G401 (cell line): ENCODE measurements at places on chromosomes 11 and 22.

GRCh38 chr11:60252213-60253108 lies 9.5 kb upstream of the MS4A4E start:
- DNase-seq, result no peak

DNA sequence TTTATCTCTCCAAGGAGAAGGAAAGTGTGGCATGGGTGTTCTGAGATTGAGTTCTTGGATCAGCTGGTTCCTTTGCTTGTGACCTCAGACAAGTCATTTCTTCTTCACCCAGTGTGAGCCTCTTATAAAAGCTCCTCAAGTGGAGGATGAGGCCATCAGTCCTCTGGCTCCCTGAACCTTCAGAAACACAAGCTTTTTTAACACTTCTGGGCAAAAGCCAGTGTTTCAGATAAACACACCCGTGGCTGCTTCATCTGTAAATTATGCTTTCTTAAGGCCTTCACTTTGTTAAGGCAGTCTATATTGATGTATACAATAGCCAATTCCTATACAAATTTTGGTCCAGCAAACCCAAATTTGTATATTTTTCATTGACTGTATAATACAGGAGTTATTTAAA lies 179.9 kb downstream of the DBX1 start:
- no peak for DNase-seq

DNA sequence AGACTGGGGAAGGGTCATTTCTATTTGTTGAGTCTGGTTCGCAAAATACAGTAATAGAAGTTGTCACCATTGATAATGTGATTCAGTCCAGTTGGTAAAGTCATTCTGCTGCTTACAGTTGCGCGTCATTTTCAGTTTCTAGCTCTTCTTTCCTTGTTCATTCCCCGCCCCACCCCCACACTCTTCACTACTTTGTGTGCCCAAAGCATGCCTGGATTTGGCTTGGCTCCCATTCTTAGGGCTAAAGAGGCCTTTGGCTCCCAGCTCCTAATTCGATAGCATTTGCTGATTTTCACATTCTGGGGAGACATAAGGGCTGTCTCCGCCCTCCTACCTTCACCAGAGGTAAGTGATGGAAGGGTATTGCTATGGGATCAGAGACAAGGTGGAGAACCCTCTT lies 43.0 kb downstream of the CECR2 start:
- DNase-seq, result peak; percentile 85

DNA sequence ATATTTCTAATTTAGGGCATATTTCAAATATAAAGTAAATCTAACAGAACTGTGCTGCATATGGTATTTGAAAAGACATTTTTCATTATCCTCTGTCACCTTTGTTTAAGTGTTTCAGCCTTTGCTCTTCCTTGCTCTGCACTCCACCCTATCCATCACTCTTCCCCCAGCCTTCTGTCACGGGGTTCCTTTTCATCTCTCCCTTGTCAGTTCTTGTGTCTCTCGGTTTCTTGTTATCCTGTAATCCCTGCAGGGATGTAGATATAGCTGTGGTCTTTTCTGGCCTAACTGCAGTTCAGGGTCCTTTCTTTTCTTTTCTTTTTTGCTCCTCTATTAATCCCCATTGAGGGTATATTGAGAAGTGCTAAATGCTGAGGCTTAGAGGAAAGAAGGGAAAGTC lies 261.9 kb downstream of the DCDC1 start:
- DNase-seq, result no peak

GRCh38 chr11:111490496-111490895 lies 21.7 kb downstream of the BTG4 start:
- no peak for DNase-seq

- DNase-seq, result no peak
Observed at GRCh38 chr11:78284260-78284659, 95.5 kb downstream of the USP35 start.

DNA sequence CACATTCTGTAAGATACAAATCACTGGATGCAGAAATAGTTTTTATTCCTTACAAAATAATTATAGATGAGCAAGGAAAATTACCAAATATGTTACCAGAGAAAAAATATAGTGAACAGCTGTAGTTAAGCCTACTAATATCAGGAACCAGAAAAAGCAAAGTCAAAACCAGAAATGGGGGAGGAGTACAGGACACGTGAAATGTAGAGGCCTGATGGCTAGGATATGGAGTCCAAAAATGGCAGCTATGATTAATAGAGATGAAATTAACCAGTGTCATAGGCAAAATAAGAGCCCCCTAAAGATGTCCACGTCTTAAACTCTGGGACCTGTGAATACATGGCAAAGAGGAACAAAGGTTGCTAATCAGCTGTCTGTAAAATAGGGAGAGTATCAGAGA lies 34.1 kb downstream of the MRE11 start:
- DNase-seq, result no peak

DNA sequence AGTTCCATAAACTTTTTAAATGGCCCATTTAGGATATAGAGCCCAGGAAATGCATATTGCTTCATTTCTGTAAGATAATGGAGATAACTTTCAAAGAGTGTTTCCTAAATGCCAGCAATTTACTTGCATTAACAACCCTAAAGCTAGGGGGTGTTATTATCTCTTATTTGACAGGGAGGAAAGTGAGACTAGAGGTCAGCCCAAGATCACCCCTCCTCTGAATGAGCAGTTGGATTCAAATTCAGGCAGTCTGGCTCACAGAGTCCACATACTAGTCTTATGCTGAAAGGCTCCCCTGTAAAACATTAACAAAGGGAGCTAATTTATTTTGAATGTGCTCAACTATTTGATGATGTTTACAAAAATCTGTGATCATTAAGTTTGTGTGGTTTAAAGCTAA lies 49.9 kb upstream of the TRIM77 start:
- no peak for DNase-seq

DNA sequence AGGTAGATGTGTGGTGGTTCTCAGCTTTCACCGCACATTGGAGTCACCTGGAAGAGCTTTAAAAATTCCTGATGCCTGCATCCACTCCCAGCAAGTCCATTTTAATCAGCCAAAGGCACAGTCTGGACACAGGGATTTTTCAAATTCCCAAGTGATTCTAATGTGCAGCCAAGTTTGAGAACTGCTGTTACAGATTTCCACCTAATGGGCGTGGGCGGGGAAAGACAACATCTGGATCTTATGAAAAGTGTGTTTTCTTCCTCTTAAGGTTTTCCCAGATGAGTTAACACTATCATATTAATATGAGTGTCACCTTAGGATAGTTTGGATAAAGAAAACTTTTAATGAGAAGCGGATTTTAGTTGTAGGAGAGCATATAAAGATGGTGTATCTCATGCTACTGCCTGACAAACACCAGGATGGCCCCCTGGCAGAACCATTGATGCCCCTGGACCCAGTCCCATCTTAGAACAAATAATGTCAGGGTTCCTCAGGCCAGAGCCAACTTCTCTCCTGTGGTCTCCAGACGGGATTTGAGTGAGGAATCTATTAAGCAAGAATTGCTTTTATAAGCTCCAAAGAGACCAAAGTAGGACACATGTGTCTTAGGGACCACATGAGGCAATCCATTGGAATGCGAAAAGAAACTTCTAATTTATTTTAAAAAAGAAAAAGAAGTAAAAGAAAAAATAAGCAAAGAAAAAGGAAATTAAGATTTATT lies 31.9 kb downstream of the POU2AF1 start:
- DNase-seq, result no peak

- DNase-seq, result no peak
Observed at GRCh38 chr11:26801601-26802000, 79.7 kb upstream of the SLC5A12 start.

DNA sequence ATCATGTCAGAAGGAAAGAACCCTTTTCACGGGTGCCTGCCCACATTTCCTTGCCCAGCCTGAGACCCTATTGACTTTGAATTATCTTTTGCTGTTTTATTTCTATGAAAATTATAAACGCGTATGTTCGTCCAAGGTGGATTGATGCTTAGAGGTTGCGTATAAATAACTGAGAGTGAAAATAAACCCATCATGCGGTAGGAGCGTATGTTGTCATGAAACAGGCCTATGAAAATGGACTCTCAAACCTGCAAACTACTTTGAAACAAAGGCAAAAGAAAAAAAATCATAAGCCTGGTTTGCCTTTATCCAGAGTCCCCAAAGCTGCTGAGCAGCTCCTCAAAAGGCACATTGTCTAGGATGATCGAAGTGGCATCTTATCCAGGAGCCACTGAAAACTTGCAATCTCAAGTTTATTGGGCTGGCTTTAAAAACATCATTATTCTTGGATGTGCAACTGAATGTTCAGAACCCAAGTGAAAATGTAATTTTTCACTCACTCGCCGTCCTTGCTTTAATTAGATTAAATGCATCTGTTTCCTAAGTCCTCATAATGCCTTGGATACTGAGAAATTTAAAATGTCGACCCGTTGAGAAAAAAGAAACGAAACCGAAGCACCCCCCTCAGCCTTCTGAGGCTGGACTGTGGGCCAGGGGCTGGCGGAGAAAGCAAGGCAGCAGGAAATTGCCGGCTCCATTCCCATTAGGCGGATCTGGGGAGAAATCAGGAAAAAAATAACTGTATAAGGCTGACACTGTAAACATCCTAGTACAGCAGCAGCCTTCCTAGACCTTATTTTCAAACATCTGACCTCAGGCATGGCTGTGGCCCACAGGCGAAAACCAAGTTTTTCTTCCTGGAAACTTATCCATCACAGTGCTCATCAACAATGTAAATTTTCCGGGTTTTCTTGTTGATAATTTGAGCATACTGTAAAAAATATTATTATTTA lies 82.9 kb upstream of the PPARA start:
- peak; percentile 51 for DNase-seq

GRCh38 chr11:64723907-64724862 lies 1.2 kb upstream of the NRXN2 start:
- DNase-seq, result no peak

DNA sequence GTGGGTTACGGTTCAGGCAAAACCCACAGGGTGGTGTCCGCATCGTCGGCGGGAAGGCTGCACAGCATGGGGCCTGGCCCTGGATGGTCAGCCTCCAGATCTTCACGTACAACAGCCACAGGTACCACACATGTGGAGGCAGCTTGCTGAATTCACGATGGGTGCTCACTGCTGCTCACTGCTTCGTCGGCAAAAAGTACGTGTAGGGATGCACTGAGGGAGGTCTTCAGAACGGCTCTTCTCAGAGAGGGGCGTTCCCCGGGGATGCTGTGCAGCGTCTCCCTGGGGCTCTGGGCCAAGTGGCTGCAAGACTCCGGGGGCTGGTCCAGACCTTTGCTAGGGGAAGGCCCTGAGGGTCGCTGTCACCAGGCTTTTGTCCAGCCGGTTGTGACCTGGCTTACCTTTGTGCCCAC lies 1.3 kb downstream of the ACR start:
- peak; percentile 5 for DNase-seq

- DNase-seq, result no peak
Observed at GRCh38 chr11:27012234-27012921, 18.5 kb downstream of the FIBIN start.
